ENCODE measurements at places on chromosomes 7 and 10.

- no peak for DNase-seq
These were observed 45.1 kb upstream of the WDR11 start for GRCh38 chr10:120806081-120806480.

GRCh38 chr7:136009488-136010079, 32.4 kb upstream of the MTPN start:
- DNase-seq, result peak; percentile 65

- no peak for DNase-seq
These were observed 59.5 kb downstream of the LARP4B start for GRCh38 chr10:871951-872403.

GRCh38 chr7:43248961-43249822, 136.7 kb downstream of the HECW1 start:
- no peak for DNase-seq

GRCh38 chr7:38002689-38003088, 82.2 kb downstream of the EPDR1 start:
- DNase-seq, result no peak

- no peak for DNase-seq
These were observed 26.5 kb upstream of the C10orf67 start for GRCh38 chr10:23371073-23371472.

DNA sequence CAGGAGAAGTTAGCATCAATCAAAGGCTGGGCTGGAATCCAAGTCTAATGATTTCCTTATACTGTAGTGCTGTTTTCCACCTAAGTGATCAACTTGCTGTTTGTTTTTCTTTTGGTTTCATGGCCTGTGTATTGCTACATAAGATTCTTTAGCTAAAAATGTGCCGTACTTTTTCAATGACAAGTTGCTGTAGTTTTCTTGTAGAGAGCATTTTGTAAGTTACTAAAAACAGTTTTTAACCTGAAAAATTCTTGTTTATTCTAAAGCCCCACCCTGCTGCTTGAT, 1.3 kb downstream of the HELLS start:
- DNase-seq, result peak; percentile 19

DNA sequence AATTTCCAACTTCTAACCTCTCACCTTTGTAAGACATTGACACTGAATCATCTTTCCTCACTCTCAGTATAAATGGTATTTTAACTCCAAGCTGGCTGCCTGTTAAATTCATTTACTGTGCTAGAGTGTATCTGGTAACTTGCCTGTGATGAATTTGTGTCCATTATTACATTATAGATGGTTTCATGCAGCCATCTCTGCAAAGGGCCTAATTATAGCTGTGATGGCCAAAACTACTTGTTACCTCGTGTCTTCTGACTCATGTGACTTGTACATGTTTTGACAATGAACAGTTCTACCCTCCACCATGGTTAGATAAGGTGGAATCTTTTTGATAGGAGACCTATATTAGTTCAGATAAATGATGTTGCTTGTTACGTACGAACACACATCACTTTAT, 392.0 kb downstream of the PAXIP1 start:
- peak; percentile 20 for DNase-seq

GRCh38 chr7:91151916-91152315, 112.3 kb upstream of the FZD1 start:
- peak; percentile 14 for DNase-seq

- DNase-seq, result no peak
These were observed 373.0 kb downstream of the RPS24 start for GRCh38 chr10:78406648-78407008.

- DNase-seq, result no peak
These were observed 22.2 kb downstream of the FRMPD2 start for GRCh38 chr10:48252354-48252650.

GRCh38 chr7:34723866-34724490, 66.0 kb downstream of the NPSR1 start:
- peak; percentile 5 for DNase-seq

DNA sequence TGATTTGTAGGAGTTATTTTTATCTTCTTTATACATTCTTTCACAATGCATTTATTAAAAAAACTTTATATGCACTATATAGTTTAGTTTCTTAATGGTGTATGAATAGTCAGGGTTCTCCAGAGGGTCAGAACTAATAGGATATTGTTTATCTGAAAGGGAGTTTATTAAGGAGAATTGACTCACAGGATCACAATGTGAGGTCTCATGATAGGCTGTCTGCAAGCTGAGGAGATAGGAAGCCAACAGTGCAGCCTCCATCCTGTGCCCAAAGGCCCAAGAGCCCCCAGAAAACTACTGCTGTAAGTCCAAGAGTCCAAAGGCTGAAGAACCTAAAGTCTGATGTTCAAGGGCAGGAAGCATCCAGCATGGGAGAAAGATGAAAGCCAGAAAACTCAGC, 192.8 kb upstream of the AHR start:
- no peak for DNase-seq
